ENCODE measurements at places on chromosomes 12 and 14.

- no peak for DNase-seq
Measured at GRCh38 chr14:34251662-34252061, 210.4 kb downstream of the SPTSSA start.

DNA sequence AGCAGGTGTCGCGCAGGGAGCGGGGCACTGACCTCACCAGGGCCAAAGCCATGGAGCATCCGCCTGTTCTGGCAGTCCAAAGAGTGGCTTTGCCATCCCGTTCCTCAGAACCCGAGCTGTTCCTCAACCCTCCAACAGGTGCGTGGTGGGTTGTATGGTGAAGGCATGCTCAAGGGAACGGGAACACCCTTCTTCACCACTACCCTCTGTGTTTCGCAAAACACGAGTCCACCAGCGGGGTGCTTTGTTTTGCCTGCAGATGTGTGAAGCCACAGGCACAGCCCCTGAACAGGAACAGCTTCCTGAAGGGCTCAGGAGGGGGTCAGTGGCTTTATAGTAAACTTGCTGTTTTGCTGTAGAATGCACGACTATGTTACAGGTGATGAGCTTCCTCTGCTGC lies 52.7 kb downstream of the SMOC1 start:
- DNase-seq, result no peak

GRCh38 chr12:108560752-108561719 lies at the start of gene SART3:
SART3 (minus strand) TSS chr12:108561173; CDS start chr12:108561154, 19 bp downstream.
- DNase-seq, result peak; percentile 90

DNA sequence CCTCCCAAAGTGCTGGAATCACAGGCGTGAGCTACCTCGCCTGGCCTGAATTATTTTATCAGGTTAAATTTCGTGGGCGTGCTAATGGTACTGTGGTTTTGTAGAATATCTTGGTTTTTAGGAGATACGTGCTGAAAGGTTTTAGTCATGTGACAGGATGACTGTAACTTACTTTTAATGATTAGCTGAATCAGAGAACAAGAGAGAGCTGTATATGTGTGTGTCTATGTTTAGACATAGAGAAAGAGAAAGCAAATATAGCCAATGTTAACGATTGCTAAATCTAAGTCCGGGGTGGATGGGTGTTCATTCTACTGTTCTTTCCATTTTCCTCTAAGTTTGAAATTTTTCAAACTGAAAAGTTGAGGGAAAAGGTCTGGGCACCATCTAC lies 9.2 kb upstream of the PNMA1 start:
- no peak for DNase-seq

DNA sequence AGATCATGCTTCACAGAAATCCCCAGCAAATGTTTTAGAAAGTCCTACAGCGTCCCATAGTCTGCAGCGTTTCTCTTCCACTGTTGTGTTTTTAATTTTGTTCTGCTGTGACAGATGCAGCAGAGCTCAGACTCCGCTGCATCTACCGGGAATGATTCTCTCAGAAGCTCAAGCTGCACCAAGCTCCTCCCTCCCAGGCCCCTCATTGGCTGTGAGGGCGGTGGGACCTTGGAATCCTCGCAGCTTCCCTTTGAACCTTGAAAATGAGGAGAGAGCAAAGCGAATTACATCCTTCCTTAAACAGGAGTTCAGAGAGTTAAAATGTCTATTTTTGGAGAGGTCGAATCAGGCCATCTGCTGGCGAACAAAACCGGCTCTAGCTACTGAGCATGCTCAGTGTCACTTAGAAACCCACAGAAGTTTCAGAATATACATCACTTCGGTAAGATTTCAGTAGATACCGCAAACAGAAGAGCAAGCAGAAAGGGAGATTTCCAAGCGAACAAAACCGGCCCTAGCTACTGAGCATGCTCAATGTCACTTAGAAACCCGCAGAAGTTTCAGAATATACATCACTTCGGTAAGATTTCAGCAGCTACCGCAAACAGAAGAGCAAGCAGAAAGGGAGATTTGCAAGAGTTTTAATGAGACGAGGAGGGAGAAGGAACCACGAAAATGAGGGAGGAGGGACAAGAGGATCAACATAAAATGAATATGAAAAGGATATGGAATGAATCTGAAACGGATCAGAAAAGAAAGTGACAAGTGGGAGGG lies at the start of gene ABCD2:
Gene ABCD2 (minus strand): TSS at position 144 of the 774 bp plus-strand sequence. CDS start 188 bp downstream, outside the sequence.
- DNase-seq, result peak; percentile 85

DNA sequence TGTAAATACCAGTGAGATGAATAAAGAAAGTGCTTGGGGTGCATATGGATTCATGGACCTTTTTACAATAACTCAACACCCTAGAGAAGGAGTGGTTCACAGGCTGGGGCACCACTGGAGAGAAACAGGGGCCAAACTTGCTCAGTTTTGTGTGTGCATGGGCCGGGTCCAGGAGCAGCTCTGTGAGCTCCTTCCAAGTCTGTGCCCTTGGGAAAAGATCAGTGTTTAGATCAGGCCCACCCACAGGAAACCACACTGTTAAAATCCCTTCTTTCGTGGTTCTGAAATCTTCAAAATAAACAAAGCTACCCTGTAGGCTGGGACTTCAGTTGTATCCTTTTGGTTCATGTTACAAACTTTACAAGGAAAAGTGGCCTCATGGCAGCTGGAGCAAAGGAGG lies 156.1 kb upstream of the TMEM260 start:
- no peak for DNase-seq

GRCh38 chr12:6845395-6845794 lies 4.7 kb downstream of the GNB3 start:
- no peak for DNase-seq

GRCh38 chr12:61894168-61894567 lies 366.0 kb upstream of the USP15 start:
- no peak for DNase-seq

GRCh38 chr12:28742791-28743190 lies 406.3 kb upstream of the FAR2 start:
- DNase-seq, result no peak

GRCh38 chr12:80470403-80470802 lies 26.4 kb downstream of the PTPRQ start:
- DNase-seq, result no peak

GRCh38 chr12:86748894-86749293 lies 492.7 kb upstream of the MGAT4C start:
- DNase-seq, result no peak

- DNase-seq, result no peak
Measured at GRCh38 chr14:100582496-100583165, 4.6 kb downstream of the BEGAIN start.

GRCh38 chr12:87847147-87847546 lies 182.1 kb downstream of the C12orf50 start:
- DNase-seq, result no peak

GRCh38 chr14:104235686-104236085 lies 97.3 kb downstream of the KIF26A start:
- DNase-seq, result no peak

DNA sequence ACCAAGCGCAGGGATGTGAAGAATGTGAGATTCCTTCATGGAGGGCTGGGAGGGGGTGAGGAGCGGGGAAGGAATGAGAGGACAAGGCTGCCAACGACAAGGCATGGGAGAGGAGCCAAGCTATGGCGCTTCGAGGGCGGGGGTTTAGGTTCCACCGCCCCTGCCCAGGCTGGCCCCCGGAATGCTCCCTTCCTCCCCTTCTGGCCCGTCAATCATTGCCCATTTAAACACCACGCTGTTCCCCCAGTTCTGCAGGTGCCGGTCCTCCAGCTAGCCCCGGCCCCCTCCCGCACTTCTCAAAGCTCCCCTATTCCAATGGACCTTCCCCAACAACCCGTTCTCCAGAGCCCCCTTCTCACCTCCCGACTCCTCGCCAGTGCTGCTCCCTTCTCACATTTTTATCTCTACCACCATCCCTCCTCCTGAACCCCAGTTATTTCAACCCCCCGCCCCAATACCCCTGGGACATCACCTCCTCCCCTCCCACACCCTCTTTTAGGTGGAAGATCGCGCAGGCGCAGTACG lies 428 bp downstream of the RNF41 start:
- peak; percentile 46 for DNase-seq

DNA sequence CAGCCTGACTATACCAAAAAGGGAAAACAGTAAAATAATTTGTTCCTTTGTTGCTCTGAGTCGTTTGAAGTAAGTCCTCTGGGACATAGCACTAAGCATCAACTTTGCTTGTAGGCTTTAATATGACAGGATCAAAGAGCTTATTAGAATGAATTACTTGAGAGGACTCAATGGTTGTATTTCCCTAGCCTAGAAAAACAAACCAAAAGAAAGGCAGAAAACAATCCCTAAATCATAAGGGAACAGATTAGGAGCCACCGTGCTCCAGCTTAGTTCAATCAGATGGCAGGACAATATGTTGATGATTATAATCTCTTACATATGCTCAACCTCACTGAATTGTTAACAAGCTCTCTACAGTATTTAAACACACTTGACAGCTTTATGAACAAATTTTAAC lies 988.4 kb downstream of the FLRT2 start:
- DNase-seq, result no peak

GRCh38 chr12:6364044-6364374 lies 11.4 kb downstream of the SCNN1A start:
- DNase-seq, result no peak

DNA sequence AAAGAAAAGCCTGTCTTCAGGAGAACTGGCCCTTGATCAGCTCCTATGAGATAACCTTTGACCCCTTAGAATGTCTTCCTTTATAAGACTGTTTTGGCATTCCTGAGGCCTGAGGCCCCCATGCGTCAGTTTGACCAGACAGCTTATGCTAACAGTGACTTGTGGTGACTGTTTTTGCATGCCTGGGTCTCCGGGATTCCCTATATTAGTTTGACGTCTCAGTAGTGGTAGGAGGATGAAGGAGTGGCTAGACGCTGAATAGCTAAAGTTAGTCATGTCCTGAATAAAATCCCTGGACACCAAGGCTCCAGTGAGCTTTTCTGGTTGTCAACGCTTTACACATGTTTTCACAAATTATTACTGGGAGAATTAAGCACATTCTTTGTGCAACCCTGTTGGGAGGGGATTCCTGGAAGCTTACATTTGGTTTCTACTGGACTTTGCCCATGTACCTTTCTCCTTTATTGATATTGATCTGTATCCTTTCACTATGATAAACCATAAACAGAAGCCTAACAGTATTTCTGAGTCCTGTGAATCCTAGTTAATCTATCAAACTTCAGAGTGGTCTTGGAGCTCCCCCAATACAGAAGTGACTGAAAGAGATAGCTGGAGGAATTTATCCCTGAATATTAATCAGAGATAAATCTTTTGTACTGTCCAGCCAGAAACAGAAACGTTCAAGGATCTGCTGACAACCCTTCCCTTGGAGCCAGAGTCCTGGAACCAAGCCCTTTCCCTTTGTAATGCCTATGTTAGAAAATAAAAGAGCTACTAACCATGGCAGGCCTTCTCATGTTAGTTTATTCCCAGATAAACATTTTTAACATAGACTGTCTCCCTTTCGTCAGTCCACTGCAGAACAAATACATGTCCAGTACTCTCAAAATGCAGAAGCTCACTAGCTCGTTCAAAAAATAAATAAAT lies 479.2 kb downstream of the RPS29 start:
- no peak for DNase-seq

- DNase-seq, result no peak
Measured at GRCh38 chr12:108468196-108468968, 46.7 kb upstream of the FICD start.

DNA sequence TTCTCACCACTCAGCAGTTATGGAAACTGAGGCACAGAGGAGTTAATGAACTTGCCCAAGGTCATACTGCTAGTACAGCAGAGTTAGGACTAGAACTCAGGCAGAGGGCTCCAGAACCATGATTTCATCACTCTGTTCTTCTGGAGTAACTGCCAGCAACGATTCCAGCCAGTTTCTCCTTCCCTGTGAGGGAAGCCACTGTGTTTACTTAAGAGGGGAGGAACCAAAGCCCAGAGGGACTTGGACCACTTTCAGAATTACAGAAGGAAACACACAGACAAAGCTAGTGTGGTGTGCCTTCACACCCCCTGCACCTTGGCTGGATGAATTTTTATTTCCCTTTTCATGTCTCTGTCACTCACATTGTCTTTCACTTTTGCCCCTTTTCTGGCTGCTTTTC lies 398.2 kb downstream of the DPF3 start:
- peak; percentile 22 for DNase-seq

GRCh38 chr12:77001276-77001675 lies 64.1 kb downstream of the E2F7 start:
- DNase-seq, result no peak

DNA sequence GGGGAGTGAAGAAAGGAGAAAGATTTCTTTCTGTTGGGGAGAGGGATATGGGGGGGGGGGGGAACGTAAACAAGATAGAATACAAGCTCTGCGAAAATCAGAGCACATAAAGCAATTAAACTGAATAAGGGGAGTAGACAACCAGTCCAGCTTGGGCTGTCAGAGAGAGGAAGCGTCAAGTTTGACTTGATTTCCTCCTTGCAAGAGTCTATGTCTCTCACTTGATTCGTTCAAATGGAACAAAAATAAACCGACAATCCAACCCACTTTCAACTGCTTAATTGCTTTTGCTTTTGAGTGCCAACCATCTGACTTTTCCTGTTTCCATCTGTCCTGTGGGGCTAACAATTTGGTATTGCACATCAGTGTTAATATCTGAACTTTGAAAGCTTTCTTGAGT lies 942 bp downstream of the SYT1 start:
- DNase-seq, result no peak

GRCh38 chr14:98138666-98139065 lies 1133.3 kb downstream of the BCL11B start:
- peak; percentile 21 for DNase-seq

- DNase-seq, result no peak
Measured at GRCh38 chr12:131189781-131190180, 236.1 kb downstream of the ADGRD1 start.

DNA sequence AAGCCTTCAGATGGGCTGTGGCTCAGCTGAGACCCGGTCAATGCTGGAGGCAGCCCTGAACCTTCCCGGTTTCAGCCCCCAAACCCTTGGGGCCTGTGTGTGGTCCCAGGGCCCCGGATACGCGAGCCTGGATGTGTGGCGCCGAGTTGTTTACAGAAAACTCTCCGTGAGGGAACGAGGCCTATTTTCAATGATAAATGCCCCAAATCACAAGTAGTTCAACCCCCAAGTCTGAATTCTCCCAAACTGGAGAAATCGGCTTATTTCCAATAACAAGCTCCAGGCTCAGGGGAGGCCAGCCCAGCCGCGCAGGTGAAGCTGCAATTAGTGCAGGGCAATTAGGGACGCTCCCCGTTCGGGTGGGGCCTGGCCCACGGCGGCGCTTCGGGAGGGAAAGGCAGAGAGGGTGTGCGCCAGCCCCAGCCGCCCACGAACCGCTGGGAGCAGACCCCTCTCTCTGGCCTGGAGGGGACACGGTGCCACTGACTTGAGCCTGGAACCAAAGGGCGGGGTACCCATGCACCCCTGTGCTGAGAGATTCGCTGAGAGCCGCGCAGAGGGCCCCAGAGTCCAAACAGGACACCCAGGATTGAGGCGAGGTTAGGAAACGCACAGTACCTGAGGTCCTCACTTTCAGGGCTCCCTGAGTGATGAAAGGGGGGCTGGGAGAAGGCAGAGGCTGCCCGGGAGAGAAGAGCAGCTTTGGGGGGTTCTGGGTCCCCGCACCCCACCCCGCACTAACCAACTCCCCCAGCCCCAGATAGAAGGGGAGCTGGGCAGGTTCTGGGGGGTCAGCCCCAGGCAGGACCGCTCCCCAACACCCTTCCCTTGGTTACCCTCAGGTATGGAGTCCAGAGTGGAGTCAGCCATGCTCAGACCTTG lies 14.2 kb upstream of the ANKRD9 start:
- no peak for DNase-seq

GRCh38 chr14:103518422-103519042 lies 4.1 kb downstream of the CKB start:
- DNase-seq, result peak; percentile 67

Data from globus pallidus (tissue), 1 donor.